ENCODE measurements at places on chromosomes 3 and 15.
A peak's percentile ranks its signal among the peaks of the same experiment; 100 is the strongest.

DNA sequence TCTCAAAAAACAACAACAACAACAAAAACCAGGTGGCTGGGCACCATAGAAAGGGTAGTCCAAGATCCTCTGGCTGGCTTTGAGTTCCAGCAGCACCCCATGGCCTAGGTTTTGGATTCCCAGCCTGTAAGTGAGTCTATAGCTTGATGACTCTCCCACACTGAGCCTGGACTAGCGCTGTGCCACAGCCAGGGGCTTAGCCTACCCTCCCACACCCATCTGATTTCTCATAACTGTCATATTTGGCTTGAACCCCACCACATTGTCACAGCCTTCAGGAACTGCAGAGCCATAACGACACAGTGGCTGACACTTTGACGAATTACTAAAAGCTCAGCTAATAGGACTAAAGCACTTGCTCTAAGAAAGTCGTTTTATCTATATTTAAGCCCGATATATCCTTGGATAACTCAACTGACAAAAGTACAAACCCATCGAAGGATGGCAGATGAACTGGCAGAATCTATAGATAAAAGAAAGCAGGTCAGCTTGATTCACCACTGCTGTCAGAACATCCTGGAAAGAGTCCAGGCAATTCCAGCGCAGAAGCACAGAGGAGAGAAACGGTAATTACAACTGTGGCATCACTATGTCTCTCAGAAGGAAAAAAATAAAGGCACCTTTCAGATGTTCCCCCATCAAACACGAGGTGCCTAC lies 62.1 kb downstream of the HOMER2 start:
- no peak for DNase-seq

DNA sequence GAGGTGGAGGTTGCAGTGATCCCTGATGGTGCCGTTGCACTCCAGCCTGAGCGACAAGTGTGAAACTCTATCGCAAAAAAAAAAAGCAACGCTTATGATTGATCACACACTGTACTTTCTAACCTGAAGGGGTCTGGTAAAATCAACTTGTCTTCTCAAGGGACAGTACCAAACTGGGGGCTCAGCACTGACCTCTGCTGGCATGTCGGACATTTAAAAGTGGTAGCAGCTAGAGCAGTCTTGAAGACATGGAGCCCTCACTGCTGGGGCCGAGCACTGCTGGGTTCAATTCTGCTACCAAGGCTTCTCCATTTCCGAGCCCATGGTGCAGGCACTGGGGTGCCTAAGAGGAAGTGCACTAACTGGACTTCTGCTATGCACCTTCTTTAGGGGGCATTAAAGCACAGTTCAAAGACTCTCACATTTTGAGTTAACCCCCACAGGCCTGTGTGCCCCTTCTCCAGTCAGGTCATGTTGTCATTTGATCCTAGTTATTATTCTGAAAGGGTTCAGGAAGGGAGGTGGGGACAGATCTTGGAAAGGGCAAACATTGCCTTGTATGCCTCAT lies 26.4 kb upstream of the LAMP3 start:
- peak; percentile 77 for DNase-seq

- no peak for DNase-seq
Observed at GRCh38 chr3:71579326-71579934, 4.1 kb downstream of the FOXP1 start.

DNA sequence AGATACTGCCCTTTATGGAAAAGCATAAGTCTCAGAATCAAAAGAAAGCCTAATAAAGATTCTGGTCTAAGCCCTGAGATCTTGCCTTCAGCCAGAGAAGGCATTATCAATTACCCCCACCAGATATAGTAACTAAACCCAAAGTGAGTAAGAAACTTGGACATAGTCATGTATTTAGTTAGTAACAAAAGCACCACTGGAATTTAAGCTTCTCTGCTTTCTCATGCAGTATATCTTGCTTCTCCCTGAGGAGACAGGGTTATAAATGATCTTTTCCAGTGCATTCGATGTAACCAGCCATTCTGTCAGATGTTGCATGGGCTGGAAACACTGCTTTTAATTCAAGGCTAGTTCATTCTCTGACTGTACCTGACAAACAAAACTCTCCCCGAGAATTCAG lies 946.7 kb downstream of the NAALADL2 start:
- DNase-seq: no peak

DNA sequence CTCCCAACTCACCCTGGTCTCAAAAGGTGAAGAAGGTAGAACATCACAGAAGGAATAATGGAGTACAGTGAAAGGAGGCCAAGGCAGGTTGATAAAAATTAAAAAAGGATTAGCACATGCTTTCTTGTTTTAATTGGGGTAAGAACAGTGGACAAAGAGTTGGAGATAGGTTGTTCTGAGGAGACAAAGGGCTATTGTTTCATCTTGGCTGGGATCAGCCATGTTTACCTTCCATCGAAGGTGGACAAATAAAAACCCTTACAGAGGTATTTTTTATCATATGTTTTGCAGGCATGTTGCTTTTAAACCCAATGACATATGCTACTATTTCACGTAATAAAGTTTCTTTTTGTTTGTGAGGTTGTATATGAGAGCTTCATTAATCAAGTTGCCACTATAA lies 12.9 kb downstream of the COMMD2 start:
- DNase-seq: no peak

GRCh38 chr15:90184119-90184785 lies 16.9 kb upstream of the SEMA4B start:
- DNase-seq: no peak

- DNase-seq: no peak
Observed at GRCh38 chr15:42137461-42138261, 18.8 kb downstream of the PLA2G4F start.

DNA sequence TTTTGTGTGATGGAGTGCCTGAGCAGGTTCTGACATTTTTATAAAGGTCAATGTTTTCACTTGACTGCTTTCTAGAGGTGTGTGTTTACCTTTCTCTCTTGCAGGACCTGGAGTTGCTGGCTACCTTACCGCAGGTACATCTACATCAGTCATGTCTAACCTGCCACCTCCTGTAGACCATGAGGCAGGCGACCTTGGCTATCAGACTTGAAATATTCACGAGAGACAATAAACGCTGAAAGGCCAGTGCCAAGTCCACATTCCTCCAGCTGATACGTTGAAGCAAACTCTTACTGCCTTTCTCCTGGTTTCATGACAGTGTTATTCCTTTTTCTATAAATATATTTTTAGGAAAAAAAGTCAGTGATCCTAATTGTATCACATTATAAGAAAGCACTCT lies 59.0 kb upstream of the ACKR4 start:
- no peak for DNase-seq

GRCh38 chr15:63818191-63818590 lies 15.6 kb downstream of the HERC1 start:
- no peak for DNase-seq

- DNase-seq: no peak
Observed at GRCh38 chr3:152615681-152616080, 219.2 kb upstream of the P2RY1 start.

- DNase-seq: no peak
Observed at GRCh38 chr3:151119188-151119587, 33.7 kb downstream of the MED12L start.

DNA sequence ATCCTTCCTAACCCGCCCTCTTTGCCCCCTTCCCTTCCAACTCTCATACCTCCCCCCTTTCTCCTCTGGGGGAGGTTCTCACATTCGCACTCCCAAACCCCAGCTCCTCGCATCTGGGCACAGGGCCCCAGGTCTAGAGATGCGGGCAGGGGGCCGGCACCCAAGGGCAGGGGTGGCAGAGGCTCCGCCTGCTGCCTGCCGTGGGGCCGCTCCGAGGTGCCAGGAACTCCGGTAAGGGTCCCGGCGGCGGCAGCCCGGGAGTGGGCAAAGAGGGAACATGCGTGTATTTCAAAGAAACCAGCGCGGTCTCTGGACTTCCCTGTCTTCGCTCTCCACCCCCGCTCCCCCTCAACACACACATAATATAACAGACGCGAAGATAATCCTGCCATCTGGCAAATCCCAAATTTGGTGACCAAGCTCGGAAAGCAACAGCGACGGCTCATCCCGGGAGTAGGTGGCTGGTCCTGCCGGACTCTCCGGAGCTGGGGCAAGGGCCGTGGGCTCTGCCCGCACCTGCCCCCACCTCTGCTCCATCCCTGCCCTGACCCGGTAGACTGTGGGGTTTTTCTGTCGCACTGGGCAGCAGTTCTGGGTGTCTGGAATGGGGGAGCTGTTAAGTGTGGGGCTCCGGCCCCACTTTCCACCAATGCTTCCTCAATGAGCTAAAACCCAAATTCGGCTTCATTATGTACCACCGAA lies 31.0 kb downstream of the NR2F2 start:
- DNase-seq: no peak

GRCh38 chr3:80157546-80157945 lies 389.7 kb upstream of the ROBO1 start:
- DNase-seq: no peak

DNA sequence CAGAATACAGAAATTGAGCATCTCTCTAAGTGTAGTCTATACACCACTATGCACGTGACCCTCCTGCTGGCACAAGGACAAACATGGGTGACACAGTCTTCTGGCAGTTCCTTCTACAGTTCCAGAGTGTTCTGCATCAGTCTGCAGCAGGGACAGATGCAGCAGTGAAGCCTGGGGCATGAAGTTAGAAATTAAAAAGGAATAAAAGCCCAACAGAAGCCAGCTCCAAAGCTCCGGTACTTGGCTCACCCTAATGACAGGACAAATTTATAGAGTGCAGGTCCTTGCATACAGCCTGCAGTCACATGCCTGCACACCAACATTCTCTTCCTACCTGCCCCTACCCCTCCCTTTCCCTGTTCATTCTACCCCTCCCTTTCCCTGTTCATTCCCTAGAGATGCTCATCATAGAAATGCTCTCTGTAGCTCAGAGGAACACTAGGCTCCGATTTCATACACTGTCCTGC lies 15.0 kb downstream of the UACA start:
- DNase-seq: no peak

DNA sequence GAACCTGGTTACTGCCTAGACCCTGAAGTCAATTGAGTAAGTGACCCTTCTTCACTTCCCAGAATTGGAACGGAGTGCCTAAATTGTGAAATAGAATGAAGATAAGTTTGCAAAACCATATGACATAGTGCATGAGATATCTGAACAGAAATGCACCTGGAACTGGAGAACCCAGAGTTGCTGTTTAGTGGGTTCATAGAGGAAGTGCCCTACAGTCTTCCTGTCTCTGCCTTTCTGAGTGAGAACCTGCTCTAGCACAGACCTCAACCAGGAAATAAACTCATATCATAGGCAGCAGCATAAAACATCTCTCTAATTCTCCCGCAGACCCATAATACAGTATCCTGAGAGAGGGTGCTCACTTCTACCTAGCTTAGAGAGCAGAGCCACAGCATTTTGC lies 82.9 kb downstream of the EOMES start:
- DNase-seq: no peak

GRCh38 chr15:31019986-31020385 lies 28.6 kb upstream of the MTMR10 start:
- DNase-seq: no peak

GRCh38 chr3:71421475-71421819 lies 162.1 kb downstream of the FOXP1 start:
- no peak for DNase-seq

GRCh38 chr15:89097313-89097712 lies 9.1 kb downstream of the ABHD2 start:
- DNase-seq: no peak

- DNase-seq: no peak
Observed at GRCh38 chr15:51861557-51862359, 32.3 kb downstream of the TMOD3 start.

Data from WTC11 (cell line).